ENCODE measurements at places on chromosomes 3 and 15.

DNA sequence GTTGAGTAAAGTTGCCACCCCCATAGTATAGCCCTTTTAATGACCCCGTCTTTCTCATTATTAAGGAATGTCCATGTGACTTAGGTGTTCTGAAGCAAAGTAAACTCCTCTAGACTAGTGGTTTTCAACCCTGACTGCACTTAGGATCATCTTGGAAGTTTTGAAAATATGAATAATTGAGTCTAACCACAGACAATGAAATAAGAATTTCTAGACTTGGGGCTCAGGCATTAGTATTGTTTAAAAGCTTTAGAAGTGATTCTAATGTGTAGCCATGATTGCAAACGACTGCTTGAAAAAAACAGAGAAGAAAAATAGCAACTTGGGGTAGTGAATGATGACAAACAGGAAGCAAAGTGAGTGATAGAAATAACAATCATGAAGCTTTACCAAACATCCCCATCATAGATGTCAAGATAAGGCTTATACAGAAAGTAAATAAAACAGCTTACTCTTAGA lies 35.0 kb downstream of the ALCAM start:
- DNase-seq: no peak

DNA sequence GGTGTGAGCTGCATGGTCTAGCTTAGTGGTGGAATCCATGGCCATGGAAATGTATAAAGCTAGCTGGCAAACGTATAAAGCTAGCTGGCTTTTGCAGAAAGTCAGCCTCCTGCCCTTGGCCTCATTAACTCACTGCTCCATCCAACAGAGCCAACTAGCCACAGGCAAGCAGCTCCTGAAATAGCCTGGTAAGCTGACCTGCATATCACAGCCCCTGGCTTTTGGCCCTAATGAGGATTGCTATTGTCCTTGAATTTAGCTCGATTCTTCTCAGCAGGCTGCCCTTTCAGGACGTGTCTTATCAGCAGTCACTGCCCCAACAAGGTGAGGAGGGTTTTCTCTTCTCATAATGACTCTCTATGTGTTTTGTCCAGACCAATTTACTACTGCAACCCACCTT lies 446.8 kb downstream of the WDR72 start:
- no peak for DNase-seq

DNA sequence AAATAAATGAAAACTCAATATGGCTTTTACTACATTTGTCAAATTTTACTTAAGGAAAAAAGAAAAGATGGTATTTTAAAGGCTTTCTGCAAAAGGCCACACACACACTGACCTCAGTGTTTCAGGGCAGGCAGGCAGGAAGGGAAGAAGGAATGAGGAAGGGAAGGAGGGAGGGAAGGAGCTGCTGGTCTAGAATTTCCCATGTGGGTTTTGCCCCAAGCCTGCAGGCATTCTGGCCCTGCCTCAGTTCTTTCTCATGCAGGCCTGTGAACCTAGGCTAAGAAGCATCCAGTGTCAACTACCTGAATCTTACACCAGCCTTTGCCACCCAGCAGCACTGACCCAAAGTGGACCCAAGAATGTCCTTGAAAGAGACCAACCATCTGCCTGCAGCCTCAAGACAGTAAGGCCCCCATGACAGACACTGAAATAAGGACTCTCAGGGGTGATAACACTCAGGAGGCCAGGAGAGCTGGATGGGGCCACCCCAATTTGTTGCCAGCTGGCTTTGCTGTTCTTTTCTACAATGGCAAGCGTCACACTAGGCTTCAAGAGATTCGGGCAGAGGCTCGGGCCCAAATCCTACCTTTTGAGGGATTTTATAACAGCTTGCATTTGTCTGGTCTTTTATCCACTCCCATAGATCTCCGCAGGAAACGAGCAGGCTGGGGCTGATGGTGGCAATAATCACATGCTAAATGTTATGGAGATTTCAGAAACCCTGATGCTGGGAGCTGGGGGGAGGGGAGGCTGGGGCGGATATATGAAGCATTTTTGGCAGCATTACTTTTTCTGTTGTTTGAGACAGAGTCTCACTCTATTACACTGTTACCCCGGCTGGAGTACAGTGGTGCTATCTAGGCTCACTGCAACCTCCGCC lies 51.4 kb downstream of the XXYLT1 start:
- DNase-seq: no peak

DNA sequence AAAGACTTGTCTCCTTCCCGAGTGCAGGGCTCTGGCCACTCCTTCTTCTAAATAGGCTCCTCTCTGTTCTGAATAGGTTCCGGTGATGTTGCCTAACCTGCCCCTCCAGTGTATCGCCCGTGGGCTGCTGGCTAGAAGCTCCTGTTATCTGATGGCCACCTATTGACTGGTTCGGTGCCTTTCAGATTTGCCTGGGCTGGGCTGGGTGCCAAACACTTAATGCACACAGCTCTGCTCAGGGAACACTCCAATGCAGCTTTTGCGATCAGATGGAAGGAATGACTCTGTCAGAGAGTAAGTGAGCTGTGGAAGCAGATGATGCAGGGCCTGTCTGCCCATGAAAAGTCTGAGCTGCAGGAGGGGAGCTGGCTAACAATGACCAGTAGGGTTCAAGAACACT lies 112.9 kb downstream of the CORO2B start:
- DNase-seq: no peak

GRCh38 chr3:87236093-87236492 lies 9.0 kb downstream of the CHMP2B start:
- no peak for DNase-seq

GRCh38 chr15:39079296-39079847 lies 501.5 kb upstream of the THBS1 start:
- peak; percentile 61 for DNase-seq

- no peak for DNase-seq
These were observed 58.2 kb upstream of the TP63 start for GRCh38 chr3:189573004-189573403.

GRCh38 chr15:70703096-70703878 lies 60.1 kb downstream of the UACA start:
- no peak for DNase-seq

DNA sequence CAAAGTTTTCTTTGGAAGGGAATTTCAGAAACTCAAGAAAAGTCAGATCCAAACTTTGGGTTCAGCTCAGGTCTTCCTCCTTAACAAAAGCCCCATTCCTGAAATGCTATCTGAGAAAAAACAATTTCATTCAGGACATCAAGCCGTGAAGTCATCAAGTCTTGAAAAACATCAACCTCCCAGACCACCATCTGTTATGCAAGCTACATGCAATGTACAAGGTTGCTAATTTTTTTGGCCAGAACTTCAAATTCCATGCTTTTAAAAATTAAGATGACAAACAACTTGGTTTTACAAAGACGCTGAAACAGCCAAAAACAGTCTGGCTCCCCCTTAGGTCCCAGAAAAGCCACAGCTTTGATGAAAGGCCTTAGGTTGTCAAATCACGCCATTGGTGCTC lies 53.9 kb upstream of the WNT5A start:
- no peak for DNase-seq
